ENCODE measurements at places on chromosomes 4 and X. TPM values are rescaled to one million over a fixed set of nuclear protein-coding genes. Genes with fewer than 3 reads are reported as not detected.

The CEP44 gene
- 26.4 TPM for total RNA-seq

The ANXA10 gene
- total RNA-seq = 7.0 TPM

The TMPRSS11F gene
- total RNA-seq = not detected

GRCh38 chrX:19293606-19294325 is 50.0 kb upstream of the PDHA1 start:
- DNase-seq = no peak

- no peak for DNase-seq
Observed at GRCh38 chr4:162209706-162210105, 45.9 kb upstream of the FSTL5 start.

DNA sequence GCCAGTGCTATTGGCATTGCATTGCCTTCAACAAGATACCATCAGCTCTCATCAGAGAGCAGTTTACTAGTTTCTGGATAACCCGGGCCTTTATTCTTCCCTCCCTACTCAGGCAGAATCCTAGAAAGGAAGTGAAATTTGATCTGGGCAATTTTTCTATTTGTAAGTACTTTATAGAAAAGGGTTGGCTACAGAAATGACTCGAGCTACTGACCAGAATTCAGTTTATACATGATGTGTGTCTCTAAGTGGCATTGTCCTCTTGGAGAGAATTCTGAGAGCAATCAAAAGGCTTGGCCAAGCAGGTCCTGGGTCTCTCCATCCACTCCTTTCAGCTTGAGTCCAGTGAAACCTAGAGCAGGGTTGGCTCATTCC is 192.7 kb upstream of the LEF1 start:
- peak; percentile 4 for DNase-seq

- peak; percentile 95 for DNase-seq
Observed at GRCh38 chr4:127870688-127871087, 10.0 kb upstream of the PLK4 start.

DNA sequence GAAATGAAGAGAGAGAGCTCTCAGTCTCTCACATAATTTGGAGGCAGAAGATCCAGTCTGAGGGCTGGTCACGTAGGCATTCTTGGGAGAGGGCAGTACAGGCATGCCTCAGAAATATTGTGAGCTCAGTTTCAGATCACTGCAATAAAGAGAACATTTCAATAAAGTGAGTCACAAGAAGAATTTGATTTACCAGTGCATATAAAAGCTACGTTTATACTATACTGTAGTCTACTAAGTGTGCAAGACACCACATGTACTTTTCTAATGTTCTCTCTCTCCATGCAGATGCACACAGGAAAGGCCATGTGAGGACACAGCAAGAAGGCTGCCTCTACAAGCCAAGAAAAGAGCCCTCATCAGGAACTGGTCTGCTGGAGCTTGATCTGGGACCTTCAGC is 583.5 kb upstream of the FAT1 start:
- DNase-seq = no peak

DNA sequence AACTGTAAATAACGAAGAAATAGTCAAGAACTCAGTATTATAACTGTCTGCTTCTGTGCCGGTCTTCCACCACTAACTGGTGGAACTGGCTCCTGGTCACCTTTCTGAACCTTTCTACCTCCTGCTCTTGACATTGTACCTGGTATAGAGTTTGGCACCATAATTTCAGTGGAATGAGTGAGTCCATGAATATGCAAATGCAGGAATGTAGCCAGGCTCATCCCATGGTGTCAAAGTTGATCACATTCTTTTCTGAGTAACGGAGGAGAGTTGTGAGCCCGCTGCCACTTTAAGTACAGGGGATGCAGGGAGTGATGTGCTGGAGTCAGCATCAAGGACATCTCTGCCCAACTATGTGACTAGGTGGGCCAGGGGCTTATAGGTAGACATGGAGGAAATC is 207.9 kb upstream of the HS3ST1 start:
- no peak for DNase-seq
